Activated CD4-positive, alpha-beta T cell treated with anti-CD3 and anti-CD28 coated beads for 1 hour (primary cell): ENCODE measurements at places on chromosomes 13 and 19.

GRCh38 chr19:40337594-40337993 lies 10.6 kb downstream of the C19orf47 start:
- DNase-seq: no peak

- DNase-seq: no peak
Measured at GRCh38 chr13:101868585-101869469, 416.4 kb downstream of the ITGBL1 start.

GRCh38 chr19:51361239-51361638 lies 4.9 kb downstream of the ETFB start:
- DNase-seq: no peak

- DNase-seq: peak; percentile 100
Measured at GRCh38 chr19:58558623-58559274, 338 bp upstream of the UBE2M start.

DNA sequence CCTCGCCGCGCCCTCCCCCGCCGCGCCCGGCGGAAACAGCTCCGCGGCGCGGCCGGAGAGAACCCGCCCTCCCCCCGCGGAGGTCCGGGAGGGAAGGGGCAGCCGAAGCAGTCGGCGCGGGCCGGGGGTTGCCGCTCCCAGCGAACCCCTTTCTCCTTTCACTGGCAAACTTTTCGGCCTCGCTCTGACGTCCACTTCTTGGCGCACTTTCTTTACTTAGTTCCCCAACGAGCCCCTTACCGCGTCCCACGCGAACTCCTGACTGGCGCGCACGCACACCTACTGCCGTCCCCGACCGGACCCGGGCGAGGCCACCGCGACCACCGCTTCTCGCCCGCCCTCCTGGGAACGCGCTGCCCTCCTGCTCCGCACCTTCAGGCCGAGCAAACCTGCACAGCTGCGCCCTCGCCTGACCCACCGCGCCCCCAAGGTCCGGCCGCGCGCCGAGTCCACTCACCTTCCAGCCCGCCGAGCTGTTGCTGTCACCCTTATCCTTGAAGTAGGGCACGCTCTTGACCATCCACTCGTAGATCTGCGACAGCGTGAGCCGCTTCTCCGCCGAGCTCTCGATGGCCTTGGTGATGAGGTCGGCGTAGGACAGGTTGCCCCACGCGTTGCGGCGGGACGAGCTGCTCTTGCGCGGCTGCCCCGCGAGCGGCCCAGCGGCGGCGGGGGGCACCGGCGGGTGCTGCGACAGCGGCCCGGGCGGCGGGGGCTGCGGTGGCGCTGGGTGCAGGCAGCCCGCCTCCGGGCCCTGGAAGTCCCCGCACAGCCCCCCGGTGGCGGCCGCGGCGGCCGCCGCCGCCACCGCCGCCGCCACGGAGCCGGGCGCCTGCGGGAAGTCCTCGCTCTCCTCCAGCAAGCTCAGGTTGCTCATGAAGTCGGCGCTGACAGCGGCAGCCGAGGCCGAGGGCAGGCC lies 1.1 kb downstream of the FOXO1 start:
- peak; percentile 33 for DNase-seq

GRCh38 chr19:53131727-53132126 lies 983 bp downstream of the ZNF415 start:
- DNase-seq: no peak

DNA sequence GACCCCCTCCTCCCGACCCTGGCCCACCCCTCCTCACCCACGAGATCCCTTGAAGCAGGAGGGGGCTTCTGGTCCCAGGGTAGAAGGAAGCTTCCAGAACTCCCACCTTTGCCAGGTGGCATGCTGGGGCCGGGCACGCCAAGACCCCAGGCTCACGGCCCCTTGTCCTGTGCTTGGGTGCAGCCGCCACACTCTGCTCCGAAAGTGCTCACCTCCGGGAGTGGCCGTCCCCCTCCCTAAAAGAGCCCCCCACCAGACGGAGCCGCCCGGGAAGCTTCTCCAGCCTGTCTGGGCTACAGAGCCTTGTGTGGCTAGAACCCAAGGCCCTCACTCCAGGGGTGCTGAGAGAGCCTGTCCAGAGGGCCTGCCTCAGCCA lies 1.8 kb upstream of the EFNA2 start:
- no peak for DNase-seq

DNA sequence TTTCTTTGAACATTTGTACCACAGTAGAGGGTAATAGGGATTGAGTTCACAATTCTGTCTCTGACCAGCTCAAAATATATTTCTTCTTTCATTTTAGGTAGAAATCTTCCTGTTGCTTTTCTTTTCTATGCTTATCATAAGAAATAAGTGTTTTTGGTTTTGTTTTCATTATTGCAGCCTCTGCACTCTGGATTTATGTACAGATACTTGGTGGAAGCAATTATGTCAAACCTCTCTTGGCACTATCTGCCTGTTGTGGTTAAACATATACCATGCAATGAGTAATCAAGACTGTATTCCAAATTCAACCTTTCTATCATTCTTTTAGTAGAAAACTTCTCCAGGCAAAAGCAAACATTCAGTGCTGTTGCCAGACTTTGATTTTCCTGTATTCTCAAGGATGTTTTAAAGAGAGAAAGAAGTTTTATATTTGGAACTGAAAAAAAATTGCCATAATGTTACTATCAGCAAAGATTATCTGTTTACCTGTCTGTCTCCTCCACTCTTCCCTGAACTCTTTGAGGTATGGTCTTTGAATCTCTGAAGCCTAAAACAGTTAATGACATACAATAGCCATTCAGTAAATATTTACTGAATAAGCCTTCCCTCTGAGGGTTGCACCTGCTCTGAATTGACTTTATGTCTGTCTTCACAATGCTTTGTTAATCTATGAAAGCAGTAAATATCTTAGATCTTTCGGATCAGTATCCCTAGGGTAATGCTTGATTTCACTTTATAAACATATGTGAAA lies 612.5 kb upstream of the PRR20A start:
- DNase-seq: no peak

GRCh38 chr13:77506874-77507273 lies 28.6 kb upstream of the SCEL start:
- DNase-seq: no peak

DNA sequence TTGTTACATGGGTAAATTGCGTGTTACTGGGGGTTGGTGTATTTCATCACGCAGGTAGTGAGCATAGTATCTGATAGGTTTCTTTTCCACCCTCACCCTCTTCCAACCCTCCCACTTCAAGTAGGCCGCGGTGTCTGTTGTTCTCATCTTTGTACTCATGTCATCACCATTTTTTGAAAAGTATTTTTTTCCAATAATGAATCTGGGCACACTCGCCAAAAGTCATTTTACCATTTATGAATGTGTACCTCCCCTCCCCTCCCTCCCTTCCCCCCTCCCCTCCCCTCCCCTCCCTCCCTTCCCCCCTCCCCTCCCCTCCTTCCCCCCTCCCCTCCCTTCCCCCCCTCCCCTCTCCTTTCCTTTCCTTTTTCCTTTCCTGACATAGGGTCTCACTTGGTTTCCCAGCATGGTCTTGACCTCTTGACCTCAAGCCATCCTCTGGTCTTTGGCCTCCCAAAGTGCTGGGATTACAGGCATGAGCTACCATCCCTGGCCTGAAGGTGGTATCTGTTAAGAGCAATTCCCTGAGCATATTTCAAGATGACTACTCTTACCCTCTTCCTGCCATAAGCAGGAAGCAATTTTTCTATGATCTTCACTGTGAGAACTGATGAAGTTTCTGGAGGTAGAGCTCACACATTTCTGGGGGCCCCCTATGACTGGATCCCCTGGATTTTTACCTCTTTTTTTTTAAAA lies 15.7 kb downstream of the ZNF627 start:
- no peak for DNase-seq

GRCh38 chr19:42467183-42467760 lies 24.5 kb upstream of the CXCL17 start:
- no peak for DNase-seq

- DNase-seq: no peak
Measured at GRCh38 chr19:3981736-3982681, 3.3 kb downstream of the EEF2 start.

DNA sequence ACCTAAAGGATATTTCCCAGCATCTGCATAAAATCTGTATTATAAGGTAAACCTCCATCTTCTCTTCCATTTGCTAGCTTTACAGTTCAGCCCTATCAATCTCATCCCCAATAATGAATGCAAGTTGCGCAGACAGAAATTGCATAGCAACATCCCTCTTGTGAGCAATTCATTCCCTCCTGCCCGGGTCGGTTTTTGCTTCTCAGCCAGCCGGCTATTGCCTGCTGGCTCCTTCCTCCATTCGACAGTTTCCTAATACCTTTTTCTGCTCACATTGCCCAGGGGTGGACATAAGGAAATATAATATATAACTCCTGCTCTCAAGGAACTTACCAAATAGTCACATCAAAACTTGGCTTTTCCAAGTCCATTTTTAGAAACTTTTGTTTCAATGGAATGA lies 125.2 kb downstream of the FGF9 start:
- no peak for DNase-seq

- no peak for DNase-seq
Measured at GRCh38 chr13:99960663-99961311, 10.8 kb downstream of the ZIC5 start.

DNA sequence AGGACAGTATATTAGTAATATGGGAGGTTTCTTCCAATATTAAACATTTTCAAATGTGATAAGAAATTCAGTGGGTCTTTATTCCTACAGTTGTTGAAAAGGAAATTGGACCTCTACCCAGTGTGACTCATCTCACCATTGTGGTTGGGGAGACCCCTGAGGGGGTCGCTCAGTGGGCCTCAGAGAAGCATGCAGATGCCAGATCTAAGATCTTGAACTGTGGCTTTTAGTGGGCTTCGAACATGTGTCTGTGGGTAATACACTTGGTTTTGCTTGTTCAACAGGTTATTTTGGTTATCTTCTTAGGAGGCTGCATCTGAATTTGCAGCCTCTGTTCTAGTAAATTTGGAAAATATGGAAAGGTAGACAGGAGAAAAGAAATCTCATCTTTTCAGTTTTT lies 132.3 kb downstream of the PCCA start:
- no peak for DNase-seq

- no peak for DNase-seq
Measured at GRCh38 chr13:63107179-63107943, 1691.7 kb upstream of the PCDH20 start.

DNA sequence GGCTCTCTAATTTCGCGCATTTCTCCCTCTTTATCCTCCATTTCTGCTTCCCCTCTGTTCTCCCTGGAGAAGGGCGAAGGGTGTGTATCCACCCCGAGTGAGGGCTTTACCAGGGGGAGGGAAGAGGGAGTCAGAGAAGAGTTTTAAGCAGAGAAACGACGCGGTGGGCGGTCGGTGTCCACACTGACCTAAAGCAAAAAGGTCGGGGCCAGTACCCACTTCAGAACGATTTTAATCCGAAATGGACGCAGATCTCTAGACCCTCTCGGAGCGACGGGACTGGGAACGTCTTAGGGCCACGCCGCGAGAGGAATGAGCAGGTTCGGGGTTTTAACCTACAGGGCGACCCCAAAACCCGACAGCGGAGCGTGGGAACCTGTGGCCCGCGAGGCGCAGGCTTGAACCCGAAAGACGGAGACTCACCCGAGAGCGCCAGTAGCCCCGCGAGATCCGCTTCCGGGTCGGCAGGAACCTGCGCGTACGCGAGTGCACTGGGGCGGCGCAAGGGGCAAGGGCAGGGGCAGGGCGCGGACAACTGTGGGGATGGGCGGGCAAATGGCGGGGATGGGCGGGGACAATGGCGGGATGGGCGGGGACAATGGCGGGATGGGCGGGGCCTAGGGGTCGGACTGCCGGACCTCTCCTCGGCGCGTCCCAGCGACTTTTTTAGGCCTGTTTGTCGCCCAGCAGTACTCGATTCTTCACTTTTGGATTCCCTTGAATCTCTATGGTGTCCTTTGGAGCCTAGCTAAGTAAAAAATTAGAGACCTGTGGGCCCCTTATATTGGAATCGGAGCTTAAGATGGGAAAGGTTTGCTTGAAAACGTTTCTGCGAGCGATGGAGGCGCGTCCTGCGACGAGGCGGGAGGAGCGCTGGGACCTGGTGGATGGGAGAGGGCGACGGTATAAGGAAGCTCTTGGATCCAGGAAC lies at the start of gene ZNF677:
TSS of gene ZNF677 (minus strand) at position 463 of the 931 bp plus-strand sequence. CDS start 3,323 bp downstream, outside the sequence.
- DNase-seq: peak; percentile 66

DNA sequence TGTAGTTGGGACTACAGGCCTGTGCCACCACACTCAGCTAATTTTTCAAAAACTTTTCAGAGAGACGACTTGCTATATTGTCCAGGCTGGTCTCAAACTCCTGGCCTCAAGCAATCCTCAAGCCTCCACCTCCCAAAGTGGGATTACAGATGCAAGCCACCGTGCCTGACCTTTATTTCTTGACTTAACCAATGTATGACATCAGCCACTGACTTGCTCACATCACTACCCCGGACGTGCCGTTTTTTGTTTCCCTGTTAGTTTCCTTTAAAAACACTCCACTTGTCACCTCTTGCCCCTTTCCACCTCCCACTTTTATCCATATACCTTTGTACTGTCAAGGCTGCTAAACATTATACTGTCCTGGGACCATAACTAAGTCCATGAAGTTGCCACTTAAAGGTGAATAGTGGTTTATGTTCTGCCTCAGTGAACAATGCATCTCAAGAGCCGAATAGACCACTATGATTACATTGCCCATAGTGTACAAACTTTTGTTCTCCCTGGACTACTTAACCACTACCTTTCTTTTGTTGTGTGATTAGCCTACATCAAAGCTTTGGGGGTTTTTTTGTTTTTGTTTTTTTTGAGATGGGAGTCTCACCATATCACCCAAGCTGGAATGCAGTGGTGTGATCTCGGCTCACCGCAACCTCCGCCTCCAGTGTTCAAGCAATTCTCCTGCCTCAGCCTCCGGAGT lies 2.3 kb upstream of the EPHX3 start:
- no peak for DNase-seq

- DNase-seq: no peak
Measured at GRCh38 chr13:71860547-71861138, 6.4 kb downstream of the DACH1 start.

DNA sequence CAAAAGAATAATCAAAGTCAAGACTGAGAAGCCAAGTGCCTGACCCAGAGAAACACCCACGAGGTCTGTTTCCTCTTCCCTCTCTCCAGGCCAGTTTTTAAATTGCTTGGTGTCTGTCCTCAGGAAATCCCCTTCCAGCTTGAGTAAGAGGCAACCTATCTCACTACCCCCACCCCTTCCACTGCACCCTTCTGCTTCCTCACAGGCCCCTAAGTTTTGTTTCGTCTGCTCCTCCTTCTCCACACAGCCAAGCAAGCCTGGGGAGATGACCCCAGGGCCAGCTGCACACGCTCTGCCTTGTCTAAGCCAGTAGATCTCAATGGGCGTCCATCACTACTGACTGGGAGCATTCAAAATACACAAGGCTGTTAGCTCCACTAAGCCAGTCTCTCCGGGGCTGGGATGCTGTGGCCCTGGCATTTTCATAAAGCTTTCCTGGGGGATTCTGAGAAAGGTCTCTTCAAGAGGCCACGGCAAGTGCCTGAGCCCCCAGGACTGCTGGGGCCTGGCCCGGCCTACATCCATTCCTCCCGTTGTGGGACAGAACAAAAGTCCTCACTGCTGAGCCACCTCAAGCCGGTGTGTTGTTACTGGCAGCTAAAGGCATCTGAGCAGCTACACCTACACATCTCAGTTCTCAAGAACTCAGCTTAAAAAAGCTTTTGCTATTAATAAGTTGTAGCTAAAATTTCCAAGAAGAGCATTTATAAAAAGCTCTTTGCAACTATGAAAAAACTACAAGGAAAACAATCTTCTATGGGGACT lies 14.9 kb upstream of the IL4I1 start:
- no peak for DNase-seq
